GM13977 (cell line): ENCODE measurements at places on chromosomes 11 and 22.

- DNase-seq: no peak
Measured at GRCh38 chr11:11463405-11463804, 110.4 kb upstream of the CSNK2A3 start.

GRCh38 chr22:25518000-25518663, 46.3 kb upstream of the GRK3 start:
- DNase-seq: no peak

- DNase-seq: no peak
Measured at GRCh38 chr22:35587447-35587870, 29.7 kb downstream of the MB start.

DNA sequence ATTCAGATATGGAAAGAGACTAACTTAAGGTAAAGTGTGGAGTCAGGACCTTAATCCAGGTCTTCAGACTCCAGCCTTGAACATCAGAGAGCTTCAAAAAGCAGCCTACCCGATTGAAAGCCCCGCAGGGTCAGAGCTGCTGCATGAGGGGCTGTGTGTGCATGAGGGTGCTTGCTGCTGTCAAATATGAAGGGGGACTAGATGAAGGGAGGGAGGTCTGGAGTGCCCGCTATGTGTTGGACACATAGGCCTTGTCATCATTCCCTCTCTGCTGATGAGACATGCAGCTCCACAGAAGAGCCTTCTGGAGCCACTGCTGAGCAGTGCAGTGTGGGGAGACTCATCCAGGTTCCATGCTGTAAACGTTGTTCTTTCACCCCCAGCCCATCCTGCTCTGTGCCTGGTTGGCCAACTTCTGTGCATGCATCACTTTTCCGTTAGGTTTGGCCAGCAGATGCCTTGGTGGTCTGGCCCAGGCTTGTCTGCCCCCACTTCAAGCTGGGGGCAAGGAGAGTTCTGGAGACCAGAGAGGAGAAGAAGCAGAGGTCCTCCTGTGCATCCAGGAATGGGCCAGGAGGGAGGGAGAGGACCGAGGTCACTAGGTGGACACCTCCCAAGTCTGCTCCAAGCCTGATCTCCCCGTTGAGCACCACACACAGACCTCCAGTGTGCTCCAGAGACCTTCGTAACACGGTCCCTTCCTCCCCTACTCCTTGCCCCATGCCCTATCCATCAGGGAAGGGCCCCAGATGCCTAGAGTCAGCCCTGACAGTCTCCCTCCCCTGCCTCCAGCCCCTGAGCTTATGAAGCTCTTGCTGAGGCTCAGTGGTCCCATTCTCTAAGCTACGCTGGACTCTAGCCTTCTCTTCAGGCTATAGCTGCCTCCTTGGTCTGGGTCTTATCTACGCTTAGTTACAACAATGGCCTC, 32.0 kb downstream of the LRRC32 start:
- DNase-seq: no peak

- no peak for DNase-seq
Measured at GRCh38 chr22:32887324-32887980, 85.9 kb downstream of the TIMP3 start.
